ENCODE measurements at places on chromosomes 12 and 14.
A peak's percentile ranks its signal among the peaks of the same experiment; 100 is the strongest.

- peak; percentile 21 for DNase-seq
Measured at GRCh38 chr12:96719660-96720362, 187.2 kb upstream of the NEDD1 start.

- no peak for DNase-seq
Measured at GRCh38 chr12:111664499-111664898, 21.3 kb downstream of the BRAP start.

- DNase-seq = peak; percentile 93
Measured at GRCh38 chr12:48788854-48789775, at the start of gene ADCY6. Gene ADCY6, minus strand, starts transcription at chr12:48789089. Its CDS starts 5,655 bp downstream, at chr12:48783434.

GRCh38 chr14:93536945-93537344 is 106.2 kb downstream of the UNC79 start:
- DNase-seq = no peak

DNA sequence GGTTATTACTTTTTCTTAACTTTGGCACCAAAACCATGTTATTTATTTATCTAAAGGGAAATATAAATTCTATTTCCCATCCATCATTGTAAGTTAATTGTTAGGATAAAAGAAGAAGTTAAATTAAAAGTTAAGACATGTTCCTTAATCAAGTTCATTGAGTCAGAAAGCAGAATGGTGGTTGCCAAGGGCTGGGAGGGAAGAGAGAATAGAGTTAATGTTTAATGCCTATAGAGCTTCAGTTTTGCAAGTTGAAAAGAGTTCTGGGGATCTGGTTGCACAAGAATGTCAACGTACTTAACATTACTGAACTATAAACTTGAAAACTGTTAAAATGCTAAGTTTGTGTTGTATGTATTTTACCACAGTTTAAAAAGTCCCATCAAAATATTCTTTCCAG is 63.2 kb upstream of the NR2C1 start:
- no peak for DNase-seq

- no peak for DNase-seq
Measured at GRCh38 chr14:73814153-73814552, 37.5 kb upstream of the PTGR2 start.

GRCh38 chr12:59643550-59643949 is 47.7 kb downstream of the SLC16A7 start:
- no peak for DNase-seq

DNA sequence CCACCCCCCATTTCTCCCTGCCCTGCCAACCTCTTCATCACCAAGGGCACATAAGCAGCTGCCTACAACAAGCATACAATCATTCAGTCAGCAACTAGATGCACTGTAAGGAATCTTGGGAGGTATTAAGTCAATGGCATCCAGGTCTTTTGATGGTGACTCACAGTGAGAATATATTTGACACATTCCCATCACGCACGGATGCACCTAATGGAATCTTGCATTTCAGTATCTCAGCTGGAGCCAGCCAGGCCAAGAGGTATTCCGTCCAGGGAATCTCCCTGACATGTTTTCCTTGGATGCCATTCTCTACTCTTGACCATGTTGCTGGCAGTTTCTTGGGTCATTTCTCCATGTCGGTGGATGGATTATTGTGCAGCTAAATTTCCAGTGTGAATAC is 73.9 kb upstream of the CAPRIN2 start:
- no peak for DNase-seq

DNA sequence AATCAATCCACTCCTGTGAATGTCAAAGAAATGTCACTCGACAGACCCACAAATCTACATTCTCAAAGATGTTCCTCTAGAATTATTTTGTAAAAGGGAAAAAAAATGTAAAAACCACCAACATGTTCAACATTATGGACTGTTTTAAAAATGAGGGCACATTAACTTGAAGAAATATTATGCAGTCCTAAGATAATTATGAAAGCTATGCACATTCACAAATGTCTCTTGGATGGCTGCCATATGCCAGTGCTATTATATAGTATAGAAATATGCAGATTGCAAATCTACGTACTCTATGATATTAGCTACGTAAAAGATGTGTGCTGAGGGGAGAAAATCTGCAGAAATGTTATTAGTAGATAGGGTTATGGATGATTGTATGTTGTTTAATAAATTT is 334.2 kb downstream of the BMP4 start:
- DNase-seq = no peak

- no peak for DNase-seq
Measured at GRCh38 chr12:125418902-125419564, 353.8 kb downstream of the AACS start.

GRCh38 chr12:14999695-15000365 is 27.0 kb downstream of the PDE6H start:
- no peak for DNase-seq
